BJ (cell line): ENCODE measurements at places on chromosomes 11 and 22.

- DNase-seq: no peak
Observed at GRCh38 chr11:127478826-127479225, 478.3 kb upstream of the KIRREL3 start.

GRCh38 chr11:1055109-1055703, 18.7 kb upstream of the MUC6 start:
- no peak for DNase-seq

- no peak for DNase-seq
Observed at GRCh38 chr11:60926500-60926899, 2.2 kb downstream of the TMEM132A start.

DNA sequence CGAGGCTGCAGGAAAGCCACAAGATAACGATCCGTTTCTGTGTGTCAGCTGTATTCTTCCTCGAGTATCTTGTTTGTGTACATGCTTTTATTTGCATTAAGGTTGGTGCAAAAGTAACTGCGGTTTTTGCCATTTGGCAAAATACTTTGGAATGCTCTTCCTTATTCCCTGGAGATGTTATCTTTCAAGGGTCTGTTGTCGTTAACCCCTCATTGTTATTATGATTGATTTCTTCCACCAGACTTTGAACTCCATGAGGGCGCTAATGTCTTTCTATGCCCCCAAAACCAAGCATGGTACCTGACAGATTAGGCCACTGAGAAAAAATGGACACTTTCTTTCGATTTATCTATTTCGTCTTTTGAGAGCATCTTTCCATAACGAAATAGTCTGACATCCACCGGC, 563 bp upstream of the PSMA1 start:
- DNase-seq: no peak

GRCh38 chr22:44449061-44449682, 48.9 kb downstream of the RTL6 start:
- peak; percentile 67 for DNase-seq

- no peak for DNase-seq
Observed at GRCh38 chr22:20129747-20130014, 1.9 kb upstream of the ZDHHC8 start.

DNA sequence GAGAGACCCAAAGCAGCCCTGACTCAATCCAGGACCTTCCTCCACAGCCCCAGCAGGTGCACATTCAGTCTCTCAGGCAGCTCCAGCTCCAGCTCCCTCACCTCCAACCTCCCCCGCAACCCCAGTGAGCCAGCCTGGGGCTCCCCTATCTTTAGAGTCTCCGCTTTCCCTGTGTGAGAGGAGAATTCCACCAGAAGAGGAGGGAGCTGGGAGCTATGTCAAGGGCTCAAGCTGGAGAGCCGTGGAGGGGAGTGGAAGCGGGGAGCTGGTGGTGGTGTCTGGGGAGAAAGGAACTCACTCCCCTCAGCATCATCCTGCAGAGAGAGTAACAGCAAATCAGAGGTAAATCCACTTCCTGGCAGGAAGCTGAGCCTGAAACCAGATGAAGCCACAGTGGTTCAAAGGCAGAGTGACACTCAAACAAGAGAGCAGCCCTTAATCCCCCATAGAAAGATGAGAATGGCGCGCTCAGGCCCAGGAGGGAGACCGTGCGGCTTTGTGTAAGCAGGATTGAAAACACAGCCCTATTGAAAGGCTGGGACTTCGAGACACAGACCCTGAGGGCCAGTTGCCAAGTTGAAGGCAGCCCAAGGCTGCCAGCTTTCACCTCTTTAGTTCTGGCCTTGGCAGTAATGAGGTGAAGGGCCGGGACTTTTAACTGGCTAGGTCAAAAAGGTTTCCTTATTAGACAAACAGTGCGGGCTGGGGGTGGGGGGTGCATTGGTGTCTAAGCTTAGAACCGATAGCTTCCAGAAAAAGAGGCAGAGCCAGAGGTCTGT, 21.4 kb upstream of the CDON start:
- DNase-seq: no peak

GRCh38 chr22:23831781-23832180, 7.0 kb downstream of the DERL3 start:
- DNase-seq: no peak

DNA sequence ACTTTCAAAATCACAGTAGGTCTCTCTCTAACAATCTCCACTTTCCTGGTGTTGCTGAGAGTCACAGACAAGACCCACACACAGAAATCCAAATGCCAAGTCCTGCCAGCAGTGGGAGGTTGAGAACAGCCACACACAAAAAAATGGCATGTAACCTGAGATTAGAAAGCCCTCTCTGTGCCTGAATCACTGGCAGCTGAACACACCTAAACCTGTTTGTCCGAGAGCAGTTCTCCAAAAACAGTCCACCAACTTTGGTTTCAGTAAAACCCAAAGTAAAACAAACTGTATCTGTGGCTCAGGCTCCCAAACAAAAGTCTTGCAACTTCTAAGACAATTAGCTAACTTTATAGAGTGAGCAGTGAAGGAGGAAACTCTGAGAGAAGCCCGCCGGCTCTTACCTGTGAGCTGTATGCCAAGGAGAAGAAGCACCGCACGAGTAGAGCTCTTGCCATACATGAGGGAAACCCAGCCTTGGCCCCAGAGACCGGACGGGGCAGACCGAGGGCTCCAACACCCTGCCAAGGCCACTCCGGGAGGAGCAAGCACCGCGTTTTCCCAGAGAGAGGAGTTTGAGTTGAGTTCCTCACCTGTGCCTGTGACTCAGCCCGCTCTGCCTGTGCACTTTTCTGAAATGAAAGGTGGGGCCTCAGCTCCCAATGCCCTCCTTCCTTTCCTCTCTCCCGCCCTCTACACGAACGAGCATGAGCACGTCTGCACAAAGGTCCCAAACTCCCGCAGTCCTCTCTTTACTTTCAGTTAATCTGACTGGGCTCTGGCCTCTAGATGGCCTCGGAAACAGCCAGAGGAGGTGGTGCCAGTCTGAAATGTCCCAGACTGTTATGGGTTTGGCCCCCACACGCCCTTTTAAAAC, at the start of gene MPZL2:
Gene MPZL2, minus strand, starts transcription at position 603 of the 874 bp plus-strand sequence. Its CDS starts 144 bp downstream, at position 459.
- no peak for DNase-seq

DNA sequence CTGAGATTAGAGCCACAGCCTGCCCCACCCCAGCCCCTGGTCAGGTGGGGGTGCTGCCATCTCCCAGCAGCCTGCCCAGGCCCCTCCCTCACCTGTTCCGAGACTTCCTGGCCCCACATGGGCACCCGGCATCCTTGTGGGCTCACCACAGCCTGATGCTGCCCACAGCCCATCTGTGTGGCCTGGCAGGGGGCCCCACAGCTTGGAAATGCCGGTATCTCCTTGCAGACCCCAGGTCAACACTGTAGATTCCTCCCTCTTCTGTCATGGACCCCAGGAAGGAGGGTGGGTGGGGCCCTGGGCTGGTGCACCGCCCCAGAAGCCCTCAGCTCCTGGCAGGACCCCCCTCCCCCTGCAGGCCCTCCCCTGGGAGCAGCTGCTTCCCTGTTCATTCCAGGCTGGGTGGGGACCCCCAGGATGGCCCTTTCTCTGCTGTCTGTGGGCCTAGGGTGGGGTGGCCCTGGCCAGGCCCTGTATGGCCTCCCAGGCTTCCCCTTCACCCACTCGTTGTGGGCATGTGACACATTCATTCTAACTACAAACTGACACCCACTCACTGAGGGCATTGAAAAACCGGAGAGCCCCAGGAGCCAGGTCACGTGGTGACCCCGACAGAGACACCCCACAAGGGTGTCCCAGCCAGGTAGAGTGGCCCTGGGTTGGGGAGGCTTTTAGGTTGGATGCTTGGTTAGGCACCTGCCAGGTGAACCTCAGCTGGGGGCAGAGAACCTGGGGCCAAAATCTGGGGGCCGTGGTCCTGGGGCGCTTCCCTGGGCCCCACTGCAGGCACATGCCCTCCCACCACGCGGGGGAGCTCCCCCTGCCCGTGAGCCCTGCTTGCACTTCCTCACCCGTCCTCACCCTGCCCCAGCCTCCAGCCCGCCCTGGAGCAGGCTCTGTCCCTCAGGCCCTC, 44.1 kb upstream of the CCDC188 start:
- no peak for DNase-seq

DNA sequence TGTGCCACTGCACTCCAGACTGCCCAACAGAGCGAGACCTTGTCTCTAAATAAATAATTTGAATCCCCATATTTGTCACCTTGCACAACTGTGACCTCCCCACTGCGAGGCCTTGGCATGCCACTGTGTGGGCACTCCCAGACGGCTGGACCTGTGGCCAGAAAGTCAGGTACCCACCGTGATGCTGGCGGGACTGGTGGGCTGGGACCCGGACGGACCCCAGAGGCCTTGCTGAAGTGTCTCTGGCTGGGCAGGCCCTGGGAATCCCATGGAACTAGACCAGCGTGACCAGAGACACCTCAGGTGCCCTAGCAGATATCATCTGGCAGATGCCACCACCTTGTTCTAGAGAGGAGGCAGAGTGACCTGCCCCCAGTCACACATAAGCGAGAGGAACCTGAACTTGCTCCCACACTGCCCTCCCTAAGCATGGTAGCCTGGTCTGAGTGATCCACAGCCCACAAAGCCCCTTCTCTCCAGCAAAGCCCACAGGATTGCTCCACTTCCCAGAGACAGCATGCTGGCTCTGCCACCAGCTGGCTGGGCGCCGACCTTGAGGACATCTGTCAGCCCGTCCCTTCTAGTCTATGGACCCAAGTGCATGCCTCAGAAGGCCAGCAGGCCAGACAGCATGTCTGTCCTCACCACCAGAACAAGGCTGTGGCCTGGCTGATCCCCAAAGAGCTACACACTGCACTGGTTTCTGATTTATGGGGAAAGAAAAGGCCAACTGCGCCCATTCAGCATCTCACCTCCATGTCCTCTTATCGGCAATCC, 9.5 kb downstream of the MACROD1 start:
- no peak for DNase-seq

- DNase-seq: no peak
Observed at GRCh38 chr11:93512949-93513667, 30.1 kb downstream of the SMCO4 start.

GRCh38 chr11:80862011-80862410, 1421.2 kb upstream of the TENM4 start:
- no peak for DNase-seq

DNA sequence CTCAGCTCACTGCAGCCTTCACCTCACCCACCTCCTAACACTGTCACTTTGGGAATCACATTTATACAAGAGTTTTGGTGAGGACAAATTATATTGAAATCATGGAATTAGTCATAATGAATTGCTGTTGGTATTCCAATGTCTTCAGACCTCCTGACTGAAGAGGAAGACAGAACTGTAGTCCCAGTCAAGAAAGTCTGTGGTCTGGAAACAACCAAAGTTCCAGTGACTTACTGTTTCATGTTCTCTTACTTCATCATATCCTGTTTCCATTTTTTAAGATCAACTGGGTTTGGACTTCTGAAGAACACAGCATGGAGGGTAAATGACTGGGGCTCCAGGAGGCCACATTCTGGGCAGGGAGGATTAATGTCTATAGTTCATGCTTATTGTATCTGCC, 43.0 kb upstream of the HIPK3 start:
- DNase-seq: no peak
